ENCODE measurements at places on chromosomes 2 and 18. TPM values are rescaled to one million over a fixed set of nuclear protein-coding genes. Genes with fewer than 3 reads are reported as not detected.

- no peak for DNase-seq
Observed at GRCh38 chr2:38097988-38098385, 22.0 kb upstream of the CYP1B1 start.

GRCh38 chr18:76518860-76519538 lies 24.0 kb upstream of the ZNF516 start:
- peak; percentile 65 for DNase-seq

- no peak for DNase-seq
Observed at GRCh38 chr2:231646476-231646875, 53.8 kb downstream of the TEX44 start.

GRCh38 chr2:221818616-221819320 lies 246.7 kb upstream of the EPHA4 start:
- DNase-seq: peak; percentile 59

GRCh38 chr18:318791-319291 lies 51.0 kb upstream of the THOC1 start:
- DNase-seq: no peak

Gene CXCR1
- not detected for total RNA-seq

Gene ZSWIM2
- total RNA-seq: not detected

Gene PNO1
- 16.6 TPM for total RNA-seq

Gene ALK
- 0.35 TPM for total RNA-seq

Gene NLRC4
- total RNA-seq: not detected

Gene OTOS
- not detected for total RNA-seq

Gene TGIF1
- total RNA-seq: 397 TPM

Gene RASGRP3
- total RNA-seq: not detected

Data from endodermal cell (in vitro differentiated cells).